NCI-H1694 treated with DMSO at 0.1 percent for 48 hours (cell line): ENCODE measurements at places on chromosomes 3 and 15.

DNA sequence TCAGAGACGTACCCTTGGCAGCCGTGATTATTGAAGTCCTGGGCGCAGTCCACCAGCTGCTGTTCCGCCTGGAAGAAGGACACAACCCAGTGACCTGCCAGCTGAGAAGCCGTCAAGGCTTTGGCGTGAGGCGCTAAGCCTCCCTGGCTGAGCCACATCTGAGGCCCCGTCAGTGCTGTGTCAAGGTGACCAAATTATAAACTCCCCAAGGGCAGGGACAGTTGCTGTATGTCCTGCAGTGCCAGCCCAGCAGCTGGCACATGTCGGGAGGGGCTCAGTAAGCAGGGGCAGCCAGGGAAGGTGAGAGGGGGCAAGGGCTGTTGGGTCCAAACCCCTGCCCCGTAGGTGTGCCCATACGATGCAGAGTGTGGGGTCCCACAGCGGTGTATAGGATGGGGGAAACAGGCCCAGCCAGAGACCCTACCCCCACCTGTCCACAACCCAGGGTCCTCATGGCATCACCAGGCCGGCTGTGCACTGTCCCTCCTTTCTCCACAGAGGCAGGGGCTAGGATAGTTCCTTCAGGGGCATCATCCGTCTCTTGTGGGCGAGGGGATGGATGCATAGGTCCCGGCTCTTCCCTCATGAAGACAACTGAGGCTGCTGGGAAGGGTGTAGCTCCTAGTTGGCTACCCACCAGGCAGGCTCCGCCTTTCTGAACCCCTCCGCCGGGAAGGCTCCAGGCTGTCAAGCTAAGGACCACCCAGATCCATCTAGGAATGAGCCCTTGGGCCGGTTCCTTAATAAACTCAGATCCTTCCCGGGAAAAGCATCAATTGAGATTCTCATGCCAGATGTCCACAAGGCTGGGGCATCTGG, 13.2 kb downstream of the CTSH start:
- DNase-seq: no peak

DNA sequence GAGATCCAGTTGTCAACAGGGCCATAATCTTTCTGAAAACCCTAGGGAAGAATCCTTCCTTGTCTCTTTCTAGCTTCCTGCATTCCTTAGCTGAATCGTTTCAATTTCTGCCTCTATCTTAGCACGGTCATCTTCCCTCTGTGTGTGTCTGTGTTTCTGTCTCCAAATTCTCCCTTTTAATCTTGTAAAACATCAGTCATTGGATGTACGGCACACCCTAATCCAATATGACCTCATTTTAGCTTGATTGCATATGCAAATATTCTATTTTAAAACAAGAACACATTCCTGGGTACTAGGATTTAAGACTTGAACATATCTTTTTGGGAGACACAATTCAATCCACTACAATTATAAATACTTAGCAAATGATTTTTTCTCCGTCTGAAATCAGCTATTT, 600.3 kb downstream of the GBE1 start:
- no peak for DNase-seq

DNA sequence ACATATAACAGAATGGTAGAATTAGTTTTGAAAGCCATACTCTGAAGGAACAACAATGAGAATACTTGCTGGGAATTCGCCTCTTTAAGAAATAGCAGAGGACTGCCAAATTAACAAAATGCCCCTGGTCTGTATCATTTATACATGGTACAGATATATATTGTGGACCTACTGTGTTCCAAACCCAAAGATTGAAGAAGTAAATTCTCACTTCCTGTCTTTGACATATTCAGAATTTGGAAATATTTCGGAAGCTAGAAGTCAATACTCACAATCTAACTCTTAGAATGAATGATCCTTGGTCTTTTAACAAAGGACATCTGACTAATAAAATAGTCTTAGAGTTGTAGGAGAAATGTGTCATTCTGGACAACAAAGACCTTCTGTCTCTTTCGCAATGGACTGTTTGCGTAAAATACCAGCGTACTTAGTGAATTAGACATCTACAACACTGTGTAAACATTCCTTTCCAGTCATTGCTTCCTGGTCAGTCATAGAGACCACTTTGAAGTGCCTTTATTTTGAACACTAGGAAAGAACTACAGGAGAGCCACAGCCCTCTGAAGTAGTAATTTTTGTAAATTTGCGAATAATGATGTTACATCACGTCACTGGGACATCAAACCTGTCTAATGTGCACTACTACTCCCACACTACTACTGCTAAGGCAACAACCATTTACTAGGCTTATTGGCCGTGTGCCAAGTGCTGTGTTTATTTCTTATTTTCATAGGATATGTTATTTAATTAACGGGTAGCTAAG, 68.0 kb downstream of the CHL1 start:
- DNase-seq: no peak

DNA sequence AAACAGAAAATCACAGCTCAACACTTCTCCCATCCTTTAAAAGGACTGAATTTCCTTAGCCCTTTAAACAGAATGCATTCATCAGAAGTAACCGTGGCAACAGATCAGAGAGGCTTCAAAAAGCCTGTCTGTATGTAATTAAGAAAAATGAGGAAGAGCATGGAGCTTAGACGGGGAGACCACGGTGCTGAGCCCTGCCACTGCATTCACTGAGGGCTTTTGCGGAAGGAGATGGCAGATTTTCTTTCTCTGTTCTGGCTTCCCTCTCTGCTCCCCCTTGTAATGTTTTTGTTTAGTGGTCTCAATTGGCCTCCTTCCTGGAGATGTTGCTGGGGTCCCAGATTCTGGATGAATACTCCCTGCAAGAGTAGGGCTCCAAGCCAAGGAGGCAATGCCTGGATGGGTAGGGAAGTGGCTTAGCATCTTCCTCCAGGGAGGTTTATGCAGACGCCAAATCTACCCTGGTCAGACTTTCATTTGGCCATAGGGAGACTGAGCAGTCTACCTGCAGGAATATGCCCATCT, 332.9 kb downstream of the EPHB1 start:
- DNase-seq: no peak

GRCh38 chr3:66200786-66201185, 20.0 kb upstream of the SLC25A26 start:
- no peak for DNase-seq

DNA sequence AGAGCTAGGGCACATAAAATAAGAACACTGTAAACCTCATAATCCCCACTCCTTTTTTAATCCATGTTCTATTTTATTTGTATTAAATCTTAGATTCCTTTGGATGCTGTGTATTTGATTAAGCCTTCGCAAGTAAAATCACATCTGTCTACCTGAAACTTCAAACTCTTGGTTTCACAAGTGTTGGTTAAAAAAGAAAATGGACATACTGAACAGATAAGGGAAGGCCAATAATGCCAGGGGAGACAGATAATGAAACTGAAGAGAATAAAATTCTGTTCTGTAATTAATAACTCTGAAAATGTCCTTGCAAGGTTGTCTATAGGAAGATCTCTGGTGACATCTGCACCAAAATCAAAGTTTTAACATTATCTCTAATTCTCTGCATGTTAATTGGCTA, 114.2 kb downstream of the ULK4 start:
- no peak for DNase-seq

DNA sequence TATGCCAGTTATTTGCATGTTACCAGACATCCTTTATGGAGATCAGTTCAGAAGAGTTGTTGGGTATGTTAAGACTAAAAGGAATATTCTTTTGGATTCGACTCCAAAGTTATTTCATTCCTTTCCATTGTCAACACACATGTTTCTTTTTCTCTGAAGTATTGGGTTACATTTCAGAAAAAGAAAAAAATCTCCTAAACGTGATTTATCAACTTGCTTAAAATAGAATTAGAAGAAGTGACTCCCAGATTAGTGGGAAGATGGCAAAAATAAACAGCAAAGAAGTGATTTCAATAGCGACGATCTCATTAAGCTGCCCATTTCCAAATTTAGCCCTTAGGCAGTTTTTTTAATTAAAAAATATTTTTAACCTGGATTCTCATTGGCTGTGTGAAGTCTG, 85.4 kb downstream of the TIGIT start:
- DNase-seq: no peak

DNA sequence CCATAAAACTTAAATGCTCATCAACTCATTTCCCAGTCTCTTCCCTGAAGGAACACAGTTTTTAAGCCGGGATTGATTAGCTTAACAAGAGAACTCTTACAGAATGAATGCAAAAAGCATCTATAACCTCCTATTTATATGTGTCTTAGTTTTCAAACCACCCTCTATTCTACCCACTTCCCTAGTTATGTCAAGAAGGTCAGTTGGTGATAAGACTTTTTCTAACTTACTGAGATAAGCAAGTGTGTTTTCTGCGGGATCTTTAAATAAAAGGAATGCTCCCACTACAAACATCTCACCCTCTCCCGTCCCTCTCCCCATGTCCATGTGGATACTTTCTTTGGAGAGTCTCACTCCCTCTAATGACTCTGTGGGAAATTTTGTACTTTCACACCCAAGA, 218.5 kb downstream of the SV2B start:
- DNase-seq: no peak

DNA sequence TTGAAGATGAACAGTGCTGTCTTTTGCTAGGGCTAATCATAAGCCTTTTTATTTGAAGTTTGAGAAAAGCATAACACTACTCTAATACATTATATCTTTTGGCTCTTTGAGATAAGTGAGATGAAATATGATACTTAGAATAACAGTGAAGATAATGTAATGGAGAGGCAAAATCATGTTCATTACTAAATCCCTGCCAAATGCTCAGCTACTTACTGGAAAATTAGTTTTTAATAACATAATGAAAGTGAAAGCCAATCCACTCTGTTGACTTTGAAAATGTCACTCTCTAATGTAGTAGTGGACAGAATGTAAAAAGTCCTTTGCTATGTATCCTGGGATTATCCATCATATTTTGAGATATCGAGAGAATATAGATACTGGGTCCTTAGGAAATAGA, 35.9 kb upstream of the MYH15 start:
- DNase-seq: no peak

DNA sequence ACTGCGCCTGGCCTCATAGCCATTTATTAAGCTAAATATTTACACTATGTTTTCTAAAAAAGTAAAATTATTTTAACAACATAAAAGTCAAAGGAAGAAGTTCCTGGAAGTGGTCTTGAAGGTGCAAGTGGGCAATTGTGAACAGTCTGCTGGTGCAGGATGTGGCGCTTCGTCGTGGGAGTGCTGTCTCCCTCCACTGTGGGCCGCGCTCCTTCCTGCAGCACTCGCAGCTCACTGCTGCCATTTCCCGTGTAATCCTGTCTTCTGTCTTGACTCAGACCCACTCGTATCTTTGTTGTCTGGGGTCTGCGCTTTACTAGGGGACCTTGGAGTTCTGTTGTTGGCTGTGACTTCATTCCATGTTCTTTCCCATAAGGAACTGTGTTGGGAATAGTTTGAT, 56.3 kb downstream of the APBA2 start:
- no peak for DNase-seq

- no peak for DNase-seq
These were observed 15.4 kb upstream of the FGD5 start for GRCh38 chr3:14803101-14803980.

- DNase-seq: no peak
These were observed 50.0 kb upstream of the TBC1D23 start for GRCh38 chr3:100210772-100211135.

DNA sequence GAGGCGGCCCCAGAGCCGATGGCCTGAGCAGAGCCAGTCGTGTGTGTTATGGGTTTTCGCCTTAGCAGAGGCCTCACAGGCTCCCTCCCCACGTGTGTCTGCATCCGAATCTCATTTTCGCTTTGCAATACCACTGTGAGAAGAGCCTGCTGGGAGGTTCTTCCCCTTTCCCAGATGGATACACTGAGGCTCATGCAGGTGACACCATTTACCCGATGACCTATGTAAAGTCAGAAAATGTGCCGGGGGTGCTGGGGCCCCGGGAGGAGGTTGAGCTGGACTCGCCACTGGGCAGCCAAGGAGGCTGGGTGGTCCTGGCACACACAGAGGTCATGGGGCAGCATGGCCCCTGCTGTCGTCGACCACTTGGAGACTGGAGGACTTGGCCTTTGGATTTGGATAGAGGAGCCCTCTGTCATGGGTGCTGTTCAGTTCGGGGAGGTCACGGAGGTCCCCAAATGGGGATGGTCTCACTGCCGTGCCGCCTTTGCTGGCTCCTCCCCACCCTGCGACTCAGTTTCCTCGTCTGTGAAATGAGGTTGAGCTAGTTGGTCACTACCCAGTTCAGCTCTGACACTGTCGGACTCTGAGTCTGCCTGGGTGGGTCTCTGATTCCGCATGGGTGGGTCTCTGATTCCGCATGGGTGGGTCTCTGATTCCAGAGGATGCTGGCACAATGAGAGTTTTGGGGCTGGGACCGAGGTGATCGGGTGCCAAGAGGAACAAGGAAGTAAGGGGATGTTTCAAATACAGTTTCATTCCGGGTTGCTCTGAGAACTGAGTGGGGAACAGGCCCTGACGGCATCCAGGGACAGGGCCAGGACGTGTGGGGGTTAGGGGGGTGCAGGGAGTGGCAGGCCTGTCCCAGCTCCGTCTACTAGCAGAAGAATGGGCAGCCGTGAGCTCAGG, 23.2 kb upstream of the MUC4 start:
- no peak for DNase-seq

GRCh38 chr3:78022232-78022631, 982.3 kb downstream of the ROBO2 start:
- DNase-seq: no peak

- DNase-seq: no peak
These were observed 22.6 kb upstream of the SLC41A3 start for GRCh38 chr3:126106336-126107202.
